Right ventricle myocardium superior (tissue), 1 donor: ENCODE measurements at places on chromosomes 11 and 22. TPM values are rescaled to one million over a fixed set of nuclear protein-coding genes. Genes with fewer than 3 reads are reported as not detected.

Gene ATG2A
- total RNA-seq: 11.5 TPM

Gene SLC17A6
- total RNA-seq: not detected

Gene EIF3D
- total RNA-seq: 66.2 TPM

DNA sequence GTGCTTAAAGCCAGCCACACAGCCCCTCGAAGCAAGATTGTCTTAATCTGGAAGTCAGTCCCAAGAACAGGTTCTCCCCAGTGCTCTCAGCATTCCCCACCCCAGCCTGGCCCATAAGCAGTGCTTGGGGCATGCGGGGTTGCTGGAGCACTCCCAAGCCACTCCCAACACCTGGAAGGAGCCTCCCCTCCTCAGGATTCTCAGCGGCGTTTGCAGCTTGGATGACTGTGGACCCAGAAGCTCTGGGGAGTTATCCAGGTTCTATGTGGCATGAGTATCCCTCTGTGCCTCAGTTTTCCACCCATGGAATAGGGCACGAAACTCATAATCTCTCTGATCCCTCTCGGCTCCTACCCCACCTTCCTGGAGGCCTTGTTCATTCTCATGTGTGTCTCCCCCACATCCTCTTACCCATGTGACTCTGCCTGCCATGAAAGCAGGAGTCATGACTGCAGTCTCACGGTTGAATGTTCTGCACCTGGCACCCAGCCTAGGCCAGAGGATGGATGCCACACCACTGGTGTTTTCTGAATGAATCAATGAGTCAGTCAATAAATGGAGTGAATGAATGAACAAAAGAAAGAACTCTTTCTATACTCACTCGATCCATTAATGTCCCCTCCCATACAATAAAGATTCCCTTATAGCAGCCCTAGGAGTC, 33.4 kb upstream of the WNT7B start:
- peak; percentile 17 for DNase-seq

DNA sequence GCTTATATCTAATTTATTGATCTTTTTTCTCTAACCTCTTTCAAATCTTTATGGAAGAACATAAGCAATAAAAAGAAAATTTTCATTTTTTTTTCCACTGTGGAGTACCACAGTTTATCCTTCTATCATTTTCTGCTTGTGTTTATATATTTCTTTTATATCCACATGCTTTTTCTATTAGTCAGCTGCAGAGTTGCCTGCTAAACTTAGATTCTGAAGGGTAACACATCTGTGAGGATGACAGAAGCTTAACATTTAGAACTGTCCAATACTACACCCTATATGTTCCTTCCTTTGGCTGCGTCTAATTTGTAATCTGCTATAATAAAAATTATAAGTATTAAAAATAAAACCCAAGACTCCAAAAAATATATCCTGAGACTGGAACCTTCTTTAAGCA, 20.8 kb downstream of the CCDC90B start:
- DNase-seq: no peak

DNA sequence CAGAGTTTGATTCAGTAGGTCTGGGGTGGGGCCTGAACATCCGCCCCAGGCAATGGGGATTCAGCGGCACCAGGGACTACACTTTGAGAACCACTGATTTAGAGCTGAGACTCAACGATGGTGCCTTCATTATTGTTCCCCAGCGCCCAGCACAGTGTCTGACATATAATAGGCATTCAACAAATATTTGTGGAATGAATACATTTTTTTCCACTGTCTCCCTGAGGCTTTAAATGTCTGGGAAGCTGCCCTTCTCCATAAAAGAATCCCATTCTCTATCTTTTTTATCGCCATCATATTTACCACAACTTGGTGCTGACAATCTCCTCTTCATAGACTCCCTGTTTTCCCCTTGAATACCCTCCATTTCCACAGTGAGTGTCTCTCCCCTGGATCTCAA, 23.6 kb upstream of the LMO2 start:
- DNase-seq: no peak

DNA sequence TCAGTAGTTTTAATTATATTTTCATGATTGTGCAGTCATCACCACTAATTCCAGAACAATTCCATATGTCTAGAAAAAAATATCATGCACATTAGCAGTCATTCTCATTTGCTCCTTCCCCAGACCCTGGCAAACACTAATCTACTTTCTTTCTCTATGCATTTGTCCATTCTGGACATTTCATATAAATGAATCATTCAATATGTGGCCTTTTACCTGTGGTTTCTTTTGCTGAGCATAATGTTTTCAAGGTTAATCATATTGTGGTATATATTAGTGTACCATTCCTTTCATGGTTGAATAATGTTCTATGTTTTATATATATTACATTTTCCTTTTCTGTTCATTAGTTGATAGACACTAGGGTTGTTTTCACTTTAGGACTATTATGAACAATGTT, 811.1 kb upstream of the RAG2 start:
- DNase-seq: no peak

DNA sequence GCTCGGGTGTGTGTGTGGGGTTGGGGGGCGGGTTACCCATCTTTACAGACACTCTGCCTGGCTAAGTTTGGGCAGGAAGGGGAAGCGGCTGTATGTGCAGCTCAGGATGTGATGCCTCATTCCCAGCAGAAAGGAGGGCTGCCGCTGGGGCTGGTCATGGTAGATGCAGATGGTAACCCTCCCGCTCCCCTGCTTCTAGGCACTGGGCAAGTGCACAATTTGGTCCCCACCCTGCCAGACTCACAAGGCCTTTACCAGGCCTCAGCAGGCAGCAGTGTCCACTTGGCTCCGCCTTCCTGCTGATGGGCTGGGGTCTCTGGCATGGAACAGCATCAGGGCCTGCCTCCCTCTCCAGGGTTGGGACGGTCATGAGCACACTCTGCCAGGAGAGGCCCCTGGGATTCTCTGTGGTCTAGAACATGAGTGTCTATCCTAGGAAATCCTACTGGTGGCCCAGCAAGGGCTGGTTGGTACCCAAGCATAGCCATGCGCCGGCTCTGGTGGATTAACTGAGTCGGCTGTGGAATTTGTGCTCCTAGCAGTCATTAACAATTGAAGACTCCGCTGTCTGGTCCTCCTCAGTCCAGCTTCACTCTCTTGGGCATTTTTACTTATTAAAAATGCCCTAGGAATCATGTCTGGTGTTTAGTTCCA, 4.2 kb downstream of the LMO1 start:
- no peak for DNase-seq

GRCh38 chr11:107453594-107454286, 3.9 kb downstream of the CWF19L2 start:
- no peak for DNase-seq

GRCh38 chr22:43246188-43246587, 59.3 kb upstream of the TTLL12 start:
- DNase-seq: no peak

DNA sequence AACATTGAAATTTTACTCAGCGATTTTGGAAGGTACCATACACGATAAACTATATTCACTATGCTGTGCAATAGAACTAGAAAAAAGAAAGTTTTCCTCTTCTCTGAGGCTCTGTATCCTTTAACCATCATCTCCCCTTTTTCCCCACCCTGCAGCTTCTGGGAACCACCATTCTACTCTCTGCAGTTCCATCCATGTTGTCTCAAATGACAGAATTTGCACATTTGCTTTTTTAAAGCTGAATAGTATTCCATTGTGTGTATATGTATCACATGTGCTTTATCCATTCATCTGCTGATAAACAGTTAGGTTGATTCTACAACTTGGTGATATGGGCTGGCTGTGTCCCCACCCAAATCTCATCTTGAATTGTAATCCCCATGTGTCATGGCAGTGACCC, 21.2 kb downstream of the TMEM123 start:
- no peak for DNase-seq

GRCh38 chr11:94183886-94184264, 55.2 kb downstream of the PANX1 start:
- DNase-seq: peak; percentile 67

GRCh38 chr11:9362393-9362863, 22.0 kb upstream of the IPO7 start:
- no peak for DNase-seq

DNA sequence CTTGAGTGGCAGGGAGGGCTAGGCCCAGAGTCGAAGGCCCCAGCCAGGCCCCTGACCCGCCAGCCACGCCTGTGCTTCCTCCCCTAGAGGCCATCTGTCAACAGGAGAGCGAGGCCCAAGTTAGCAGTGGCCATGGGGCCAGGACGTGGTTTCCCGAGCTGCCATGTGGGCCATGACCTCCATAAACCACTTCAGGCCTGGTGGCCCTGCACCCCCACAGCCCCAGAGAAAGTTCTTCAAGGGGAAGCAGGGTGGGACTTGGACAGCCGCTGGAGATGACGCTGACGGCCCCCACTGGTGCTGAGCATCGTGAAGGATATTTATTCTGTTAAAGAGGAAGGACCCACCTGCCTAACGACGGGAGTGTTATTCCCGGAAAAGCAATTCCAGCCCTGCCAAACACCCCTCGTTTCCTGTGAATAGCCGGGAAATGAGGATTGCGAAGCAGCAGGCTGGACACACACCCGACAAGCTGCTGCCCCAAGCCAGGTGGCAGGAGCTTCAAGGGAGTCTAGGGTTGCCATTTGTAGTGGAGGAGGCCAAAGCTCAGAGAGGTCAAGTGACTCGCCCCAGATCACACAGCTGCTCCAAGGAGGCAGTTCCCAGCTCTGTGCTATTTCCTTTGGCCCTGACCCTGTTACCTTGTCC, 12.8 kb downstream of the PRR5 start:
- no peak for DNase-seq

DNA sequence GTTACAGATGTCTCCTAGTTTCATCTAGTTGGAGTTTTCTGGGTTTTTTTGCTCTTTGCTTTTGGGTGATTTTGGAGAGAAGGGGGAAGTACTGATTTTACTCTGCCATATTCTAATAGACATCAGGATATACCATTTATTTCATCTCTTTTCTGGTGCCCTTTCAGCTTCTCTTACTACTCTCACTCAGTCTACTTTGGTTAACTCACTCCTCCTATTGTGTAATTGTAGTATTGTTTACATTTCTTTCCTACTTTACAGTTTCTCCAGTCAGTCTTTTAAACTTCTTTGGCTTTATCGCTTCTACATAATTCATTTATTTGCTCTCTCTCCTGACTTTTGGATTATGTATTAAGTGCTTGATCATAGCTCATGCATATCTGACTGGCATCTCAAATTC, 6.5 kb downstream of the ANKRD42 start:
- DNase-seq: no peak

DNA sequence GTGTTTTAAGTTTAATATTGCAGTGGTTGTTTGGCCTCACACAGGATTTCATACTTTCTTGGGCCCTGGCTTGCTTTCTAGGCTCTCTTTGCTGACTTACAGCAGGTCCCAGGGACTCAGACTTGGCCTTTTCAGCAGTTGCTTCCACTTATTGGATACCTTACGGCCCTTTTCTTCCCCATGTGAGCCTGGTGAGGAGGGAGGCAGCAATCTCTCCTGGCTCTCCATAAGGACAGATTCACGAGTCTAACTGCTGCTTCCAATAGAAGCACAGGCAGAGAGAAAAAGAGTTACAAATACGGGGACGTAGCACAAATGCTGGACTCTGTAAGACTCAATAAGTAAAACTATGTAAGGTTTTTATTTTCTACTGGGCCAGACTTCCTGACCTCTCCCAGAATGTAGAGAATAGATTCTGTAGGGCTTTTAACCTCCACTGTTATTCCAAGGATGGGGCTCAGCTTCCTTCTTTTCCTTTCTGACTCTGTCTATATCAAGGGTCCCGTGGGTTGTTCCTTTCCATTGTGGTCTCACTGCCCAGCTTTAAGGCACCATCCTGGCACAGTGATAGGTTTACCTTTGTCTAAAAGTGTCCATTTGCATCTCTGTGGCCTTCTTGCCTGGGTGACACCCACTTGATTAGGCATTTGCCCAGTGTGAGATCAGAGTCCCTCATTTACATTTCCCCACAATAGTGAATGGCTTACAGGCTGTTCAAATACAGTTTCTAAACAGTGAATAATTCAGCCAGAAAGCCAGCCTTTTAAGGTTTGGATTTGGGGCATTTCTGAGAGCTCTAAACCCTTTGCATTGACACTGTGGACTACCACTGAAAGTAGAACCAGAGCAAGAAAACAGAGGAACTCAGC, 92.8 kb downstream of the RASSF10 start:
- DNase-seq: no peak

DNA sequence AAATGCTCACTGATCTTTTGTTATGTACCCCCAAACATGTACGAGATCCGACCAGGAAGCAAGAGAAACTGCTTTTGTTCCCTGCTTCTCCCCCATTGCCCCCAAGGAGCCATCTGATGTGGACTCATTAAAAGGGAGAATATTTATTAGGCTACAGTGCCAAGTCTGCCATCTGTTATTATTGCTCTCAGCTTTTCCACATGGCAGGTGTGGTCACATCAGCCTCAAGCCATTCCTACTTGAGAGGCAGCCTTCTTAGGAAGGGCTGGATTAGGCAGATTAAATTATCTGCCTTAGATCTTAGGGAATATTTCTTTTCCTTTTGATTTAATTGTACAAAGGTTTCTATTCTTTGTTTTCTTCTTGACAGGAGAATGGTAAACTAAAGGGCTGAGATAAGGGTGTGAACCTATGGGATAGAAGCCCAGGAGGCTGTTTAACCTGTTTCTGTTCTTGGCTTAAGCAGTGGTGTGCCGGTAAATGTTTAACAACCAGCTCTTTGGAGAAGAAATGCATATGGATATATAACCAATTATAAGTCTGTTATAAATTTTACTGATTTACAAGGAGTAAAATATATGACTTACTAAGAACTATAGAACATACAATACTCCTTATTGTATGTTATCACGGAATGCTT, 88.8 kb downstream of the PDHX start:
- no peak for DNase-seq
